ENCODE measurements at places on chromosomes 3 and 15.

DNA sequence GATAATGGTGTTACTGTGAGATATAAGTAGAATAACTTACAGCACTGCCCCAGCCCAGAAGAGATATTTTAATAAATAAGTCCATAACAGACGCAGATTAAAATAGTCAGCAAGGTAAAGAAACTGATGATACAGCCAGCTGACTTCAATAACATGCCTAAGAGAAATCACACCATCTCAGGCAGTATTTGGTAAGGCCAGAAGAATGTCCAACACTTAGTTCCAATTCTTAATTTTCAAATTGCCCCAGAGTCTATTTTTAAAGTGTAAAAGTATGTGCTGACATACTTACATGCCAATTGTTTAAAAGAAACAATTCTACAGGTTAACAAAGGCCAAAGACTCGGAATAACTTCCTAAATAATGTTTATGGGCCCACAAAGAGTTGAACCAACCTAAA is 1.6 kb downstream of the GNB4 start:
- no peak for DNase-seq

- no peak for DNase-seq
These were observed 14.2 kb upstream of the IQSEC1 start for GRCh38 chr3:13087320-13087990.

GRCh38 chr3:27302891-27303290 is 66.3 kb downstream of the NEK10 start:
- DNase-seq: no peak

GRCh38 chr3:47578119-47578632 is 489 bp downstream of the CSPG5 start:
- DNase-seq: peak; percentile 72

DNA sequence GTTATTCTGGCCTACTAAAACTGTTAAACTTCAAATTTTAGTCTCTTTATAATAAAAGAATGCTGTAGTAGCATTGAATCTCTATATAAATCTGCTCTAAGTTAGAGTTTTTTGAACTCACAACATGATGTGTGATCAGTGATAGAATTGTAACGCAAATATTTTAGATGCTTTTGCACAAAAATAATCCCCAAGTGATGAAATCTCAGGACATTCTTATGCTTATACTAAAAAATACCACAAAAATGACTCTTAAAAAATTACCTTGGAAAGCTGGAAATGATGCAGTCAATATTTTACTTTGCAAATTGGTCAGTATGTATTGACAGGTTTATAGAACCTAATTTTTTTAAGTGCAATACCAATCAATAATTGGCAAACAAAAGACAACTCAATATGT is 375.3 kb downstream of the TBC1D5 start:
- no peak for DNase-seq

DNA sequence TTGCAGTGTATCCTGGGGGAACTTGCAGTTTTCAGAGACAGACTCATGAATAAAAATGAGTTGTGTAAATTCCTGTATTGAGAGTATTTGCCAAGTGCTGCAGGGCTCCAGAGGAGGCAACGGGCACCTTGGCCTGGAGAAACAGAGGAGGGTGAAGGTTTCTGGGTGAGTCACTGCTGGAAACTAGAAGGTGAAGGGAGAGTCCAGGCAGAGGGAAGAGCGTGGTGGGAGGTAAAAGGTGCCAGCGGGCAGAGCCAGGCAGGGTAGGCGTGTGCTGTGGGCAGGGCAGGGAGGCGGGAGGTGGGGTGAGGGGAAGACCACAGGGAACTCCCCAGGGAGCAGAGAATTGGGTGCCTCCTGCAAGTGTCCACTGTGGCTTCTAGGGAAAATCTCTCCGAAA is 120.8 kb downstream of the SLCO3A1 start:
- no peak for DNase-seq

All from activated T-cell treated with anti-CD3 and anti-CD28 coated beads, Interleukin-2, amount 50 U/mL, for 24 hours (primary cell).